ENCODE measurements at places on chromosomes 3 and 15.
A peak's percentile ranks its signal among the peaks of the same experiment; 100 is the strongest.

- H3K27ac ChIP-seq: no peak overlapping the region
- no peaks in the 10 kb centered on the region for H3K4me1 ChIP-seq
- no peak for DNase-seq
- H3K4me3 ChIP-seq: no peak overlapping the region
- no peaks in the 10 kb centered on the region for H3K27me3 ChIP-seq
These were observed 121.5 kb upstream of the LRRFIP2 start for GRCh38 chr3:37295925-37296324.

DNA sequence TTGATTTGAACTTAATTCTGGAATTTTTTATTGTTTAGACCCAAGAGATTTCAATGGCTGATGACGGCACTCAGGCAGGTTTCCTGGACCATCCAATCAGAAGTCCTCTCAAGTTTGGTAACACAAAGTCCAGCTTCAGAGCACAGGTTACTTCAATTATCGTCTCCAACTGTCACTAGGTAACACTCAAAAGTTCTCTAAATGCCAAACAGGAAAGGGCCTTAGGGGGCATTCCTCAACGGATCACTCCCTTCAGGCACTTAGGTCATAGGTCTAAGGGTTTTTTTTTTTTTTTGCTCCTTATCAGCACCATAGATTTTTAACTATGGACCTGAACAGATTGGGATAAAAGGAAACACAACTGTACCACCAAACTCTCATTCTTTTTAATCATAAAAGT, 85.8 kb downstream of the MEIS2 start:
- H3K4me1 ChIP-seq: peaks cover 43% of the 10 kb centered on the region
- no peak overlapping the region for H3K4me3 ChIP-seq
- no peak for DNase-seq
- no peaks in the 10 kb centered on the region for H3K27me3 ChIP-seq
- peaks cover 4% of the 10 kb centered on the region for H3K36me3 ChIP-seq
- H3K27ac ChIP-seq: no peak overlapping the region

DNA sequence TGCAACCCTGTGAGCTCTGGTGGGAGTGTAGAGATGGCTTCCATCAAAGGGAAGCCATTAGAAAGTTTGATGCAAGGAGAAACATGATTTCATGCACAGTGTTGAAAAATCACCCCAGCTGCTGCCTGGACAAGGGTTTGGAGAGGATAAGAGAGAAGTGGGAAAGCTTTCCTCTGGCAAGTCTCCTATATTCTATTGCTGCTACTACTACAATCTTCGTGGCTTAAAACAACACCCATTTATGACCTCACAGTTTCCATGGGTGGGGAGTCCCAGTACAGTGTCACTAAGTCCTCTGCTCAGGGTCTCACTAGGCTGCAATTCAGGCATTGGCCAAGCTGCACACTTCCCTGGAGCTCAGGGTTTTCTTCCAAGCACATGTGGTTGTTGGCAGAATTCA, 229.3 kb downstream of the TAFA4 start:
- H3K36me3 ChIP-seq: no peaks in the 10 kb centered on the region
- no peaks in the 10 kb centered on the region for H3K4me1 ChIP-seq
- no peak overlapping the region for H3K4me3 ChIP-seq
- DNase-seq: no peak
- H3K27me3 ChIP-seq: no peaks in the 10 kb centered on the region
- H3K27ac ChIP-seq: no peak overlapping the region

DNA sequence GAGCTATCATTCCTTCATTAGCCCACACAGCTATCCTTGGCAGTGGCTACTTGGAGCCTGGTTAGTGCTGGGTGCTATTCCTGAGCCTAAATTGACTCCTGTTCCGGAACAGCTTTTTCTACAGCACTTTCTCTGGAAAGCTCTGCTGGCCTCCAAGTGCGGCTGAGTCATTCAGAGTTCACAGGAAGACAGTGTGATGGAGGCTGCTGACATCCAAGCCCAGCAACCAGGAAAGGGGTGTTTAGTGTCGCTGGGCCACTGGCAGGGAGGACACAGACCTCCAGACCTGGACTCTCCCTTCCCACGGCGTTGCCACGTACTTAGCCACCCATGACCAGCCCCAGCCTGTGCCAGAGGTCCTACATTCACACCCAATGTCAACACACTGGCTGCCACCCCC, 28.7 kb downstream of the CACNA2D2 start:
- H3K27ac ChIP-seq: no peak overlapping the region
- no peak for DNase-seq
- peaks cover 2% of the 10 kb centered on the region for H3K36me3 ChIP-seq
- no peaks in the 10 kb centered on the region for H3K27me3 ChIP-seq
- no peak overlapping the region for H3K4me3 ChIP-seq
- peaks cover 29% of the 10 kb centered on the region for H3K4me1 ChIP-seq

GRCh38 chr15:53586799-53587198, 172.7 kb downstream of the WDR72 start:
- DNase-seq: peak; percentile 52
- H3K36me3 ChIP-seq: no peaks in the 10 kb centered on the region
- no peak overlapping the region for H3K27ac ChIP-seq
- H3K27me3 ChIP-seq: no peaks in the 10 kb centered on the region
- no peak overlapping the region for H3K4me3 ChIP-seq

- peaks cover 20% of the 10 kb centered on the region for H3K4me1 ChIP-seq
- no peak for DNase-seq
- H3K27me3 ChIP-seq: no peaks in the 10 kb centered on the region
- no peaks in the 10 kb centered on the region for H3K36me3 ChIP-seq
These were observed 107.8 kb downstream of the ZIC4 start for GRCh38 chr3:147298511-147298982.

- H3K27me3 ChIP-seq: no peaks in the 10 kb centered on the region
- peaks cover 10% of the 10 kb centered on the region for H3K4me1 ChIP-seq
- H3K27ac ChIP-seq: no peak overlapping the region
- H3K4me3 ChIP-seq: no peak overlapping the region
- DNase-seq: no peak
- H3K36me3 ChIP-seq: no peaks in the 10 kb centered on the region
These were observed 55.5 kb upstream of the ZBED2 start for GRCh38 chr3:111650378-111651275.

- DNase-seq: no peak
- no peak overlapping the region for H3K4me3 ChIP-seq
- peaks cover 44% of the 10 kb centered on the region for H3K4me1 ChIP-seq
These were observed 394.1 kb upstream of the TBL1XR1 start for GRCh38 chr3:177591379-177591778.

GRCh38 chr3:5195605-5196004, 8.1 kb downstream of the EDEM1 start:
- no peak overlapping the region for H3K4me3 ChIP-seq
- H3K27me3 ChIP-seq: no peaks in the 10 kb centered on the region
- H3K27ac ChIP-seq: no peak overlapping the region
- H3K4me1 ChIP-seq: peaks cover 28% of the 10 kb centered on the region
- peaks cover 16% of the 10 kb centered on the region for H3K36me3 ChIP-seq

GRCh38 chr3:143081844-143082778, 37.5 kb upstream of the CHST2 start:
- no peak overlapping the region for H3K4me3 ChIP-seq
- peaks cover 3% of the 10 kb centered on the region for H3K36me3 ChIP-seq
- H3K27ac ChIP-seq: peak overlapping the region; percentile 67
- no peak for DNase-seq
- peaks cover 9% of the 10 kb centered on the region for H3K4me1 ChIP-seq
- no peaks in the 10 kb centered on the region for H3K27me3 ChIP-seq

GRCh38 chr15:84034578-84035398, 200.8 kb upstream of the GOLGA6L4 start:
- H3K27ac ChIP-seq: no peak overlapping the region
- no peaks in the 10 kb centered on the region for H3K36me3 ChIP-seq
- no peaks in the 10 kb centered on the region for H3K4me1 ChIP-seq
- peaks cover 24% of the 10 kb centered on the region for H3K27me3 ChIP-seq

DNA sequence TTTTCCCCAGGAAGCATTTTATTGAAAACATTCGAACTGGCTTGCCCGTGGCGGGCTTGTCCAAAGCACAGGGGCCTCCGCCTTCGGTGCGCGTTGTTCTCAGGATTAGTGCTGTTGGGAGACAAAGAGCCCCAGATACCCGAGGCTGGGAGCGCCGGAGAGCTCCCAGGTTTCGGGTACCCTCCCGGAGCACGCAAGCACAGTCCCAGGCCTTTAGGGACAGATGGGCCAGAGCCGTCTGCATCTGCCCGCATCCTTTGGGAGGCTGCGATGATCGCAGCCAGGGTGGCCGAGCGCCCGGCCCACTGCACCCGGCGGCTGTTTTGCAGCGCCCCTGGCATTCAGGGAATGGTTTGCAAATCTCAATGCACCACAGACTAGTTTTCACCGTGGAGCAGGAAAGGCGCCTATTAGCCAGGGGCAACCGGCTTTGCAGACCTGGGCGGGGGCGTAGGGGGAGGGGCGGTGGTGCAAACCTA, 5.0 kb upstream of the FEZF2 start:
- DNase-seq: no peak
- peaks cover 100% of the 10 kb centered on the region for H3K27me3 ChIP-seq
- no peak overlapping the region for H3K27ac ChIP-seq

GRCh38 chr3:117346901-117347300, 637.3 kb downstream of the TUSC7 start:
- H3K27me3 ChIP-seq: no peaks in the 10 kb centered on the region
- H3K36me3 ChIP-seq: no peaks in the 10 kb centered on the region
- no peak for DNase-seq
- H3K4me1 ChIP-seq: no peaks in the 10 kb centered on the region

DNA sequence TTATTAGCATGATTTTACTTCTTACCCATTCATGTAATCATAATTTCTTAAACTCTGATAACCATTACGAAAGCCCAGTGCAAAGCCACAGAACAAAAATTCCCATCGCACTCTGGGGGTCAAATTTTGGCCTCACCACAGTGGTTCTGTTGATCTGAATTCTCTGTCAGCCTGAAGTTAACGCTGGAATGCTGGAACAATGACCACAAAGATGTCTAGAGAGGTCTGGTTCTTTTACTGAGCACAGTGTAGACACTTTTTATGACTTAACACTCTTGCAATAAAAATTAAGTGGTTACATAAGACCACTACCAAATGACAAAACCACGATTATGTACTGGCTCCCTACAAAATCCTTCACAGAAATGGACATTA, 94.7 kb downstream of the PDZRN3 start:
- H3K36me3 ChIP-seq: peaks cover 10% of the 10 kb centered on the region
- H3K4me3 ChIP-seq: no peak overlapping the region
- DNase-seq: no peak

- H3K27me3 ChIP-seq: no peaks in the 10 kb centered on the region
- no peak overlapping the region for H3K4me3 ChIP-seq
- H3K36me3 ChIP-seq: no peaks in the 10 kb centered on the region
- DNase-seq: no peak
- H3K4me1 ChIP-seq: peaks cover 20% of the 10 kb centered on the region
These were observed 17.8 kb downstream of the ITGA11 start for GRCh38 chr15:68414206-68414555.

DNA sequence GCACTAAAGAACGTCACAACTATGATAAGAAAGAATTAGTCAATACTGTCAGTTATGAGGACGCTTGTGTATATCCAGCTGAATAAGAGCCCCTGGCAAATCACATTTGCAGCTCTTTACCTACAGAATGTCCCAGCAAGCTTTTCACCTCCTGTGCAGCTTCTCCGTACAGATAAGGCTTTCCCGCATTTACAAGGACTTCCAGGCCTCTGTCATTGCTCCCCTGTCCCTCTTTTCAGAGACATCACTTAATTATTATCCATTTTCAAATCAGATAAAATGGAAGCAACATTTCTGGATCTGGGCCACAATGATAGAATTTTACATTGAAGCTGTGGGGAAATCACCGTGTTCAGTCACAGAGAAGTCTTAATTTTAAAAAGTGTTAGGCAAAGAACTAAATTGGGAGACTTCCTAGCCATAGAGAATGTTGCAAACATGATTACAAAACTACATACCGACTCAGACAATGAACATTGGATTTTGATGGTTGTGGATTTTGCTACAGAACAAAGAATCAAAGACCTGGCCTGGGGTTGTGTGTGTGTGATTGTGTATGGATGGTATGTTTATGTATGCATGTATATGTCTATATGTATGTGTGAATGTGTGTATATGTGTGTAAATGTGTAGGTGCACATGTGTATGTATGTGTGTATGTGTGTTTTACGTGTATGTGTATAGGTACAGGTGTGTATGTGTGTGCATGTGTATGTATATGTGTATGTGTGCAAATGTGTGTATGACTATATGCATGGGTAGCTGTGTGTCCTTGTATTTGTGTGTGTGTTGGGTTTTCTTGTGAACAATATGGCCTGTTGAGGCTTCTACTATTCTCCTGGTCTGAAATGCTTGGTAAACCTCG, 41.5 kb downstream of the MGLL start:
- H3K27ac ChIP-seq: no peak overlapping the region
- no peaks in the 10 kb centered on the region for H3K27me3 ChIP-seq
- H3K36me3 ChIP-seq: peaks cover 4% of the 10 kb centered on the region
- DNase-seq: no peak
- H3K4me3 ChIP-seq: no peak overlapping the region

DNA sequence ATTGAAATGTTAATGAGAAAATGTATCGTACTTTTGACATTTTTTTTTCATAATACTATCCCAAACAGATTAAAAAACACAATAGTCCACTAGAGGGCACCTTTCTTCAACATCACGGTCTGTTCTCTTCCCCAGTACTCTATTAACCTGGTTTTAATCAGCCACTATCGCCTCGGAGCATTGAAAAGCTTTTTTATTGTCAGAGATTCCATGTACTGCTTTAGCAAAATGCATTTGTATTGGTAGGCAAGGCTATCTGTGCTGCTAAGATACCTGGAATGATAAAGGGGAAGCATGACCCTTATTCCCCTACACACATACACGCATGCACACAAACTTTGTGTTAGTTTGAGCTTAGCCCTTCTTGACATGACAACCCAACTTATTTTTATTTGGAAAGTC, 160.1 kb upstream of the IL12A start:
- no peak overlapping the region for H3K4me3 ChIP-seq
- H3K27ac ChIP-seq: no peak overlapping the region
- H3K27me3 ChIP-seq: no peaks in the 10 kb centered on the region
- DNase-seq: no peak
- H3K4me1 ChIP-seq: peaks cover 3% of the 10 kb centered on the region

- H3K4me3 ChIP-seq: no peak overlapping the region
- no peak overlapping the region for H3K27ac ChIP-seq
- no peaks in the 10 kb centered on the region for H3K4me1 ChIP-seq
- H3K36me3 ChIP-seq: no peaks in the 10 kb centered on the region
- peaks cover 7% of the 10 kb centered on the region for H3K27me3 ChIP-seq
These were observed 367.0 kb upstream of the UBE2E2 start for GRCh38 chr3:22836131-22836530.

GRCh38 chr3:149388531-149389417, 11.3 kb upstream of the TM4SF1 start:
- H3K4me3 ChIP-seq: no peak overlapping the region
- peaks cover 11% of the 10 kb centered on the region for H3K4me1 ChIP-seq
- no peak overlapping the region for H3K27ac ChIP-seq
- no peak for DNase-seq

DNA sequence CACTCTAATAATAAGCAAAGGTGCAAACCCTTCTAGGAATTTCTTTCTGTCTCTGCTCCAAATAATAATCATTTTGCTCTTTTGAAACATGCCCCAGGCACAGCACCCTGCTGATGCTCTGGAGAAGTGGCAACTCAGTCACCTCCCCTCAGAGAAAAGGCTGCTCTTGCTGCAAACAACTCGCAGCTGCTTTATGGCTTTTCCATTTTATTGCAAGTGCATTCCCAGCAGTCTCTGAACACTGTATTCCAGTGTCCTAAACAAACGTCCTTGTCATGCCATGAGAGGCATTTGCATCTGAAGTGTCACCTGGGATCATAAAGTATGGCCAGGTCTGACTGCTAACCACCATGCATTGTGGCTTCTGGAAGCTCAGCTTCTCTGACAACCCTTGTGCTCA, 358.1 kb upstream of the TRIM42 start:
- H3K4me3 ChIP-seq: no peak overlapping the region
- H3K4me1 ChIP-seq: no peaks in the 10 kb centered on the region
- no peaks in the 10 kb centered on the region for H3K36me3 ChIP-seq
- no peaks in the 10 kb centered on the region for H3K27me3 ChIP-seq
- H3K27ac ChIP-seq: no peak overlapping the region
